ENCODE measurements at places on chromosomes 7 and 10.

GRCh38 chr10:97058521-97058920 lies 127.2 kb downstream of the SLIT1 start:
- DNase-seq = no peak

GRCh38 chr7:21939136-21939857 lies 6.4 kb downstream of the CDCA7L start:
- no peak for DNase-seq

DNA sequence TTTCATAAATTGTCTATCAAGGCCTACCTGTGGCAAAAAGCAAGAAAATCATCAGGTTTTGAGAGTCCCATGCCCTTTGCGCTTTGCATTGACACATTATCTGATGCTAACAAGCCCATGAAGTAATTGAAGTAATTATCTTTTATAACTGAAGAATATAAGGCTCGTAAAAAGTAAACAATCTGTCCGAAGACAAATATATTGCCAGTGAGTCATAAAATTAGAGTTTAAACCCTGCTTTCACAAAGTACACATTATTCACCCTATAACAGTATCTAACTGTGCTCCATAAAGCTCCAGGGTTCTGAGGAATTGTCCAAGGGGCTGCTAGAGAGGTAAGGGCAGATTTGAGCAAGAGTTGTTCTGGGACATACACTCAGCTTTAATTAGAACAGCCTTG lies 102.3 kb upstream of the PPP1R3A start:
- no peak for DNase-seq

- no peak for DNase-seq
Observed at GRCh38 chr7:22586786-22587140, 86.8 kb upstream of the STEAP1B start.

GRCh38 chr7:37993060-37993501 lies 72.6 kb downstream of the EPDR1 start:
- no peak for DNase-seq

- DNase-seq = no peak
Observed at GRCh38 chr10:52266858-52267257, 47.2 kb upstream of the DKK1 start.

DNA sequence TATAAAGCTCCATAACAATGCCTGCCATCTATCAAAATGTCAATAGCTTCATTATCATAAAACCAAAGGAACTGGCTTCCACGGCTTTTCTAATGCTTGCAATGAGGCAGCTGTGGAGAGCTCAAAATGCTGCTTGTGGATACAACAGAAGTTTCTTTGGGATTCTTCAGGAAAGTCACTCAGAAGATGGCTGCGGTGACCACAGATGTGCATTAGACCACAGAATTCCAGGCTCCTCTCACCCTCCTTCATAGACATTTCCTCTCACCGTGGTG lies 77.2 kb downstream of the CDCA7L start:
- no peak for DNase-seq

- no peak for DNase-seq
Observed at GRCh38 chr10:5424751-5425150, 12.4 kb downstream of the NET1 start.

- DNase-seq = peak; percentile 40
Observed at GRCh38 chr7:30430777-30431176, 47.8 kb downstream of the NOD1 start.

- DNase-seq = no peak
Observed at GRCh38 chr7:69608049-69608448, 9.8 kb downstream of the AUTS2 start.

DNA sequence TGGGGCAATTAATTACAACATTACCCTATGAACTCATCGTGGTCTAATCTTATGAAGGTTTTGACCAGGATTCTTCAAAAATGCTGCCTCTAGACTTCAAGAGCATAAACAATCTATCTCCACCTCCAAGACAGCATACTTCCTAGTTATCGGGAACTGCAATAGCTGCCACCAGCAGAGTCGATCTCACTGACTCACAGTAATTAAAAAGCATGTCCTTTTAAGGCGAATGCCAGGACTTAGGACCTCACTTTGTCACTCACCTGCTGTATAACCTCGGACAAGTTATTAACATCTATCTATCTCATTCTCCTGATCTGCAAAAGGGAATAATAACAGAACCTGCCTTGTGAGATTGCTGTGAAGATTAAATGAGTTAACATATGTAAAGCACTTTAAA lies 666.0 kb upstream of the COBL start:
- DNase-seq = no peak

GRCh38 chr7:70474639-70475234 lies 657.2 kb upstream of the GALNT17 start:
- no peak for DNase-seq

DNA sequence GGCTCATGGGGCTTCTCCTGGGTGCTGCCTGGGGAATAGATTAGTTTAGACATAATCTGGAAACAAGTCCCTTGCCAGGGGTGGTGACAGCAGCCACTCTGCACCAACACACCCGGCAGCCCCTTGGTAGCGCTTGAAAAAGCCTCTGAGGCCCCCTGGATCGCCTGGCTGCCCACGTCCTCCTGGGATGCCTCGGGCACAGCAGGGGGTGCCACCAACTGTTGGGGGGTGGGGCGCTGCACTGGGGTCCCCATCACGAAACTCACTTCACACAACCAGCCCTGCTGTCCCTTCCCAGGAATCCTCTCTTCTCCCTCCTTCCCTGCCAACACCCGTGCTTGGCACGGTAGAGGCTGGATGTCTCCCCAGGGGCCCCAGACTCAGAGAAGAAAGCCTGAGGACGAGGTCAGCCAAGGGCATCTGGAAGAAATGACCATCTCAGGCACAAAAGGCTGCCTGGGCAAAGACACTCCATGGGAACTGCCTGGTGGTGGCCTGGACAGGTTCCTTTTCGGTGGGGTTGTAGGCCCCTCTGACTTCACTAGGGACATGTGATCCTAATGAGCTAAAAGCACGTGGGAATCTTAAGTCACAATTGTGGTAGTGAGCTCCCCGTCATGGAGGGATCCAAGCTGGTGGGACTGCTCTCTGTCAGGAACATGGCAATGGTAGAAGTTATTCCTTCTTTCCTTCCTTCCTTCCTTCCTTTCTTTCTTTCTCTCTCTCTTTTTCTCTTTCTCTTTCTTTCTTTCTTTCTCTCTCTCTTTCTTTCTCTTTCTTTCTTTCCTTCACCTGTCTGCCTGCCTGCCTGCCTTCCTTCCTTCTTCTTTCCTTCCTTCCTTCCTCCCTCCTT lies 11.3 kb downstream of the TMEM270 start:
- no peak for DNase-seq
